Small intestine (tissue), 16 donors: ENCODE measurements at places on chromosomes 3 and 15.

DNA sequence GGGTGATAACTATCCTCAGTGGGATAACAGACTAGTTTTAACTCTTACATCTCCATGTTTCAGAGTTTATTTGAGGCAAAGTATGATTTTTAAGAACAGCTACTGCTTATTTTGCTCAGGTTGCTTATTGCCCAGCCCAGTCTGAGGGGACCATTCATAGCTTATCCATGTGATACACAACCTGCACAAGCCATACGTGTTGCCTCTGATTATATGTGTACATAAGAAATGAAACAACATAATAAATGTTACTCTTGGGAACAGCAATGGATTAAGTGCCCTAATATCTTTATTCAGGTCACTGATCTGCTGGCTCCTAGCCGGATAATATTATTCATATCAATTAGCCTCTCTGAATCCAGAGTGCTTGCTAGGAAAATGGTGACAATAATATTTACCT lies 236.2 kb downstream of the CGGBP1 start:
- no peak for DNase-seq

DNA sequence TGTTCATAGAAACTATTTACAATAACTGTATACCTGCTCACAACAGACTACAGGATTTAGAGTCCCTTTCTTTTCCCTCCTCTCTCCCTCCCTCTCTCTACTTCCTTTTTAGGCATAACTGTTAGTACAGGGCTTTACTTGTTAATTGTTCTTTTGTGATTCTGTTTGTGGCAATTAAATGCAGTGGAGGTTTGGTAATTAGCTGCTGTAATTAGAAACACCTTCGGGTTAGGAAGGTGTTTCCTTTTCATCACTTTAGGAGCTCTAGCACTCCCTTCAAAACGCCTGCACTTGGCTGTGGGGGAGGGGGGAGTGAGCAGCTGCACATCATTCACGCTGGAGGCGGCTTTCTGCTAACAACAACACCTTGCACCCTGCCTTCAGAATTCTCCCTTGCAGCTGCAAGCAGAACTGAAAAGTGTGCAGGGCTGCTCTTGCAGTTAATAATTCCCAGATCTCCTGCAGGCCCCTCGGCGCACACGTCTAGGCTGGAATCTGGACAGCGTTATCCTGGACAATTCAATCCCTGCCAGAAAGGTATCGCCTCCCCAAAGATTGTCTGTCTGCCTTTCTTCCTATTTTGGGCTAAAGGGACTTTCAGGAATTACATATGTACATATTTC lies 242.6 kb upstream of the RGMA start:
- DNase-seq: no peak

DNA sequence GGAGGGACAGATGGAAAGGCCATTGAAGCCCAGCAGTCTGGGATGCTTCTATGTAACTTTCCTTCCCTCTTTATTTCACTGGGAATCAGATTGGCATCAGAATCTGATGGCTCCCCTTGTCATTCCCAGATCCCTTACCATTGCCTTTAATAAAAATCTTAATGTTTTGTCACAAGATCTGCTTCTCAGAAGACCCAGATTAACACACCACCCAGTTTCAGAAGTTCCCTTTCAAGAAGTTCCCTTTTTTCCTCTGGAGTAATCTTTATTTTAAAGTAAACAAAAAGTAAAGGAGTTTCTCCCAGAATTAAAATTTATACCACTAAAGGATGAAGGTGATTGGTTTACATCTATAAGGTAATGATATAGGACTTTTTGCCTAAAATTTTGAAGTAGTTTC lies 76.4 kb downstream of the UBR1 start:
- no peak for DNase-seq

GRCh38 chr3:45026957-45027356 lies 854 bp downstream of the CLEC3B start:
- DNase-seq: peak; percentile 46

DNA sequence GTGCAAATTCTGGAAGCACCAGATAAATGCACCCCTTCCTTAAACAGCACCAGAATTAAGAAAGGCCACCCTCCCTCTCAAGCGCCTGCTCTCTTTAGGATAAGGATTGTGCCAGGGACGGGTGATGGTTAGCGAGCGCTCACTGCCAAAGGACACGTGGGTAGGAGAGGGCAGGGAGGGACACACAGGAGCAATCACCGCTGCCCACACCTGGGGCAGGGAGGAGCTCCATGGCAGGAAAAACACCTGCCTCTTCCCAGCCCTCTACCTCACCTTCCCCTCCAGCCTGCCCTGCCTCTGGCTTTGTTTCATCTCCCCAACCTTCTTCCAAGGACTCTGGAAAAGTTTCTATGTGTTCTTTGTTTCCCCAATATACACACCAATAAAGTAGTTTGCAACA lies 7.3 kb upstream of the SPATA12 start:
- DNase-seq: no peak

GRCh38 chr15:67146234-67146633 lies 80.8 kb downstream of the SMAD3 start:
- peak; percentile 45 for DNase-seq

DNA sequence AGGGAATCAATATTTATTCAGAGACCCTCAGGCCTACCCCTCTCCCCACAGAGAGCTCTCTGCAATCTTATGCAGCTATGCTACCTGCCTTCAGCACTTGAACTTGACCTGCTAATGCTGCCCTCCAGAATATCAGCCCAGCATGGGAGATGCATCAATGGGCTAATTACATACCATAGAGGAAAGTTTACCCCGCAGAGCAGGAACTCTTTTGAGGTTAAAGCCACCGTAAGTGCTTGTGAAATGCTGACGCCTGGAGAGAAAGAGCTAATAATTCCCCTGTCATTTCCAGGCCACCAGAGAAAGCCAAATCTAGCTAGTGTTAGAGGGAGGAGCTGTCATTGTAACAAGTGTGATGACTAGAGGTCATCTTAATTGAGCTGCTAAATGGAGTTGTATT lies 127.5 kb downstream of the CHST2 start:
- DNase-seq: no peak

DNA sequence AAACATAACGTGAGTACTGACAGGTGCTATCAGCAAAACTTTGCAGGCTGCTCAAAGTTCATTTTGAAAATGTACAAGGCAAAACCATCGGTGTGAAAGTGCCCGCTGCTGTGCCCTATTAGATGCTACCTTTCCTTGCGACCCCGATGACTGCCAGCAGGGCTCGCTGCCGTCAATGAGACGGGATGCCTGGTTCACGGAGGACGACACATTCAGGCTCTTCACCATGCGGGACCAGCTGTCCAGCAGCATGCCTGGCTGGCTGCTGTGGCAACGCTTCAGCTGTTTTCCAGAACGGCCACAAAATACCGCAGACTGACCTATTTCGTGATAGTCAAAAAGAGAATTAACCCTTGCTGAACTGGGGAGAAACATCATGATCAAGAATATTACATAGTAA lies 92.7 kb upstream of the OCA2 start:
- DNase-seq: peak; percentile 43

DNA sequence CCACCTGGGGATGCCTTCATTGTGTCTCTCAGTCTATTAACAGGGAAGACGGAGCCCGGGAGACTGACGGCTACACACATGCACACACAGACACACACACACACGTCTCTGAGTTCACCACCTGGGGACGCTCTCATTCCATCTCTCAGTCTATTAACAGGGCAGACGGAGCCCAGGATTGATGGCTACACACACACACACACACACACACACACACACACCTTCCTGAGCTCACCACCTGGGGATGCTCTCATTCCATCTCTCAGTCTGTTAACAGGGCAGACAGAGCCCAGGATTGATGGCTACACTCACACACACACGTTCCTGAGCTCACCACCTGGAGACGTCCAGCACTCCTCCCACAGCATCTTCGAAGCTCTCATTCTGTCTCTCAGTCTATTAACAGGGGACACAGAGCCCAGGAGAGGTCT lies 143.9 kb downstream of the OR4M2 start:
- no peak for DNase-seq

- no peak for DNase-seq
Observed at GRCh38 chr3:46661776-46662766, 31.4 kb downstream of the ALS2CL start.

GRCh38 chr3:185351396-185351795 lies 11.5 kb upstream of the MAP3K13 start:
- no peak for DNase-seq

GRCh38 chr15:44530653-44531052 lies 6.3 kb upstream of the EIF3J start:
- DNase-seq: no peak

GRCh38 chr3:131007782-131008181 lies 18.8 kb downstream of the ASTE1 start:
- DNase-seq: no peak

GRCh38 chr3:99357131-99357530 lies 281.3 kb upstream of the COL8A1 start:
- no peak for DNase-seq

DNA sequence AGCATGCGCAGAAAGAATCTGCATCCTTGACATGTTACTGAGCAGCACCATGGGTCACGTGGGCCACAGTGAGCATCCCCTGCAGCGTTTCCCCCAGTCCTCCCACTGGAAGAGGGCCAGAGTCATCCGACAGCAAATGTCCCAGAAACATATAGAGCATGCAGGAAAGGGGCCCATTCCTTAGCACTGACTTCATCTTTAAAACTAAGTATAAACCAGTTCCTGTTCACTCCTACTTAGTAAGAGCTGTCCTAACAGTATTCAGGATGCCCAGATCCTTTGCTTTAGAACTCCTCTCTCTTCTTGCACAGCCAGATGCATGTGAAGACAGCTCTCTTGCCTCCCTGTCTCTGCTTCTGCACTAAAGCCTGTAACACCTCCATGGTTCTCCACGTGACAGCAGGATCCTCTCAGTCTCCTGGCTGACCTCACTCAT lies 79.3 kb upstream of the OXTR start:
- DNase-seq: no peak
